ENCODE measurements at places on chromosomes 11 and 22.

GRCh38 chr22:45201678-45202332 lies 38.1 kb downstream of the NUP50 start:
- DNase-seq: no peak

- DNase-seq: no peak
Observed at GRCh38 chr22:42280836-42281235, 10.4 kb upstream of the TCF20 start.

- peak; percentile 87 for DNase-seq
Observed at GRCh38 chr22:40898850-40899357, 37.0 kb upstream of the DNAJB7 start.

GRCh38 chr22:24053481-24054226 lies 42.5 kb downstream of the CABIN1 start:
- DNase-seq: no peak

GRCh38 chr22:36419177-36419911 lies 31.6 kb upstream of the MYH9 start:
- no peak for DNase-seq

GRCh38 chr11:111091321-111091938 lies 154.1 kb upstream of the POU2AF2 start:
- DNase-seq: no peak

DNA sequence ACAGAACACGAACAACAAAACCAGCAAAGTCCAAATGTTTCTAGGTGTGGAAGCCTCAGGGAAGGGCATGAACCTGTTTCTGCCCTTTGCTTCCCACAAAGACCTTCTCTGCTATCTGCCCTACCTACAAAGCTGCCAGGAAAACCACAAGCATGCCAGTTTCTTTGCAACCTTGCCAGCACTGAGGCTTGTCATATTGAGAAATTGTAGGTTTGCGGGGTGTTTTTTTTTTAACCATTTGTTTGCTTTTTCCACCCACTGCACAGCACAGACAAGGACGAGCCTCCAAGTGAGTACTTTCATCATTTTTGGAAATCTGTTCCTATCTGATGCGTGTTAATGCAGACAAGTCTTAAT lies 12.8 kb downstream of the PARVG start:
- no peak for DNase-seq

- no peak for DNase-seq
Observed at GRCh38 chr22:44068422-44069191, 44.5 kb downstream of the PARVB start.

- DNase-seq: no peak
Observed at GRCh38 chr11:6986487-6986886, 33.7 kb downstream of the ZNF214 start.

GRCh38 chr22:43776081-43776670 lies 35.9 kb downstream of the EFCAB6 start:
- DNase-seq: no peak

DNA sequence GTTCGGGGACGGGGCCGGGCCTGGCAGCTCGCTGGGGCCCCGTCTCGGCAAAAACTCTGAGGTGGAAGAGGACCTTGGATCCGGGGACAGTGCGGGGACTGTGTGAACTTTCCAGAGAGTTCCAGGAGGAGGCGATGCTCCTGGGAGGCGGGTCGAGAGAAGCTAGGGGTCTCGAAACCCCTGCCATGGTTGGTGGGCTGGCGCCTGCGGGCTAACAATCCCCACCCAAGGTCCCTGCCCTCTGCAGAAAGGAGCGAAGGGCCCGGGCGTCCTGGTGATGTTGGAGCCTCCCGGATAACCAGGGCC lies 4.7 kb upstream of the GRK2 start:
- no peak for DNase-seq

- no peak for DNase-seq
Observed at GRCh38 chr11:3022300-3022967, 30.3 kb upstream of the NAP1L4 start.

DNA sequence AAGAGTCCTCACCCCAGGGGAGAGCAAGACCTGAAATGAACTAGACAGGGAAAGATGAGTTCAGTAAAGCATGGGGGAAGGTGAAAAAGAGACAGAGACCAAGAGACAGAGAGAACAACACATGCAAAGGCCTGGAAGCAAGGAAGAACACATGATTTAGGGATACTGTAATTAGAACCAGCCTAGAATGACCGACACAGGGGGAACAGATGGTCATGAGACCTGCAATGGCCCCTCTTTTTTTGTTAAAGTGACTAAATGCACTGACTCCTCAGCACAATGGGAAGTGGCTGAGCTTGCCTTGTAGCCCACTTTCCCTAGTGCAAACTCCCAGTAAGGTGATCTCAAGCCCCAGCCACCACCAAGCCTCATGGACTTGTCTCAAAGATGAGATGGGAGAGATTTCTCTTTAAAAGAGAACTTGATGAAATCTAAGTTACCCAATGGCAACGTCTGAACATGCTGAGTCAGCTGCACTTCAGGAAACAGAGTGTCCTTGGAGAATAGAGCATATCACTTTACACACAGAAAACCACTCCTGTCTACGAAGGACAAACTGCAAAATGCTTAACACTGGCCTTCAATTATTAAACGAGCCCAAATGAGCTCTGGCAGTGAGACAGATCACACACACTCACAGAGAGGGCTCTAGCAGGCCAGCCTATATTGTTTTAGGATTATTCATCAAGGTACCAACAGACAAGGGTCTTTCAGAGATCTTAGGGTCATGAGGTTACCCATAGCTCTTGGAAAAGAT lies 91.0 kb downstream of the SERGEF start:
- DNase-seq: no peak

- DNase-seq: no peak
Observed at GRCh38 chr11:68442433-68442832, 18.1 kb upstream of the PPP6R3 start.

DNA sequence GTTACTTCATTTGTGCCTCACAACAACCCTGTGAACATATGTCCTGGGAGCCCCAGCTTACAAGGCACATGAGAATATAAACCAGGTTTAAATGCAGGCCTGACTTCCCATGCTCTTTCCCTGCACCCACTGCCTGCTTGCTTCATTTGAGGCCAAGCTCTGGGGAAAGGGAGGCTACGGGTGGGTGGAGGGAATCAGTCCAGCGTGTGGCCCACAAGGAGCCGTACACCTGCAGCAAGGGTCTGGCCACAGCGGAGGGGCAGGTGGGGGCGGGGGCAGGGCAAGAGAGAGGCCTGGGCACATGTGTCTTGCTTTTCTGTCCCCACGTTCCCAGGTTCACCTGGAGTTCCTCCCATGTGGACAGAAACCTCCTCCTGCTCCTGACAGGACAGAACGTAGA lies 26.2 kb downstream of the FAM83F start:
- DNase-seq: no peak

GRCh38 chr11:117876341-117877119 lies at the start of gene FXYD6:
Gene FXYD6 (minus strand): TSS chr11:117876658. CDS start chr11:117842776, 33,882 bp downstream.
- no peak for DNase-seq

All from hematopoietic multipotent progenitor cell treated with erythropoietin and hydrocortisone succinate and interleukin-3 and kit ligand, for 17 days (in vitro differentiated cells).